ENCODE measurements at places on chromosomes 16 and 17.

DNA sequence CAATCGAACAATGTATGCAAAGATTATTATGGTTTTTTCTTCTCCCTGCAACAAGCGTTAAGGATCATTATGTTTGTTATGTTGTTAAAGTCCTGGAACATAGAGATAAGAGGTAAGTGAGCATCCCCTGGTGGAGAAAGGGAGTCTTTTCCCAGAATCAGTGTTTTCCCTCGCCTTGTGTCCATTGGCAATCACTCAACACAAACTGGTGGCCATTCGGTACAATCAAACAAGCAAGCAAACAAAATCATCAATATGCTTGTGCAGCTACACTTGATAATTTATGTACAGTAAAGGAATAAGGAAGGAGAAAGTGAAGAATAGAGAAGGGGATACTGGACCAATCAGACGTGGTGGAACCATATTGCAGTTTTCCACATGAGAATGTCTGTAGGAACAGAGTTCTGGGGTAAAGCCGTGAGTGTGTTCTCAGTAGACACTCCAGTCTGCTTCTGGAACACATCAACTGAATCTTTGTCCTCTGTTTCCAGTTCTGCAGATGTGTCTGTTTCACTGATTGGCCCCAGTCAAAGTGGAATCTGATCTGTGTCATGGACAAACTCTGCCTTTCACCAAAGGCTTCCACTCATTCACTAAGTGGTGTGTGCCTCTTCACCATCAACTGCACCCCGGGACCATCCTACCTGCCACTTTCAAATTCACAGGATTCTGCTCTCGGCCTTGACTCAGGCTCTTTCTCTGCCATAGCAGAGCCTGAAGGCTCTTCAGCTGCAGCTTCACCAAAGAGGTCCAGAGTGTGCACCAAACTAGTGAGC is 169.5 kb downstream of the AHSP start:
- no peak for DNase-seq

GRCh38 chr17:76266244-76266938 is 1.2 kb downstream of the UBALD2 start:
- DNase-seq = peak; percentile 38

GRCh38 chr16:85952197-85952596 is 53.2 kb downstream of the IRF8 start:
- no peak for DNase-seq

DNA sequence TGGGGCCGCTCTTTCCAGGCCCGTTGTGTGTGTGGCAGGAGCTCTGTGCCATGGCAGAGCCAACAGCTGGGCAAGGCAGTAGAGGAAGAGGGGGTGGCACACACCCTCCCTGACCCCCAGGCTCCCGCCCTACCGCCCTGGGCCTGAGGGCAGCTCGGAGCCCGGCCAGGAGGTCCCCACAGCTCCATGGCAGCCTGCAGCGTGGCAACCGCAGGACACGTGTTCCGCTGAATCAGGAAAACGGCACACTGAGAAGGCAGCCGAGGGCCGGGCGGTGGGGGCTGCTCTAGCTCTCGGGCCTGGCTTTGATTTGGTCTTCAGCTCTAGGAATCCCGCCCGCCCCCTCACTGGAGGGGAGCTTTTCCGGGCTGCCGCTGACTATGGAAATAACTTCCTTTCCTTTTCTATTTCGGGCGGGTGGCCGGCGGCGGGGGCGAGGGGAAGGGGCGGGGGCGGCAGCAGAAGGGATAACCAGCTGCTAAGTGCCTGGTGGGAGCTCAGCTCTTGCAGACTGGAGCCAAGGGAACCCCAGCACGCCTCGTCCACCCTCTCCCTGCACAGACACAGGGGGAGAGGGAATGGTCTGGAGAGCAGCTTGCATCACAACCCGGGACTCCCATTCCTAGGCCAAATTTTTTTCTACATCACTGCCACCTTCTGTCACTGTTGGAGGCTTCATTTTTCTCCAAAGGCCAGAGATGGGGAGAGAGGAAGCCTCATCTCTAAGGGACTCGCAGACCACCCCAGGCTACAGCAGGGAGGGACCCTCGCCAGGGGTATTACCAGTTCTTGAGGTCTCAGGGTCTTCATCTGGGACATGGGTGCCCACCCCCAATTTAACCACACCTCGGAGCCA is 24.8 kb upstream of the MRPS23 start:
- peak; percentile 52 for DNase-seq

- no peak for DNase-seq
Observed at GRCh38 chr17:12680407-12680897, 14.8 kb downstream of the MYOCD start.

- DNase-seq = no peak
Observed at GRCh38 chr16:79895917-79896203, 295.3 kb upstream of the MAF start.

GRCh38 chr17:73940511-73940910 is 263.0 kb upstream of the RPL38 start:
- no peak for DNase-seq

- DNase-seq = no peak
Observed at GRCh38 chr17:63435681-63436522, 10.2 kb downstream of the CYB561 start.

- DNase-seq = no peak
Observed at GRCh38 chr17:78738698-78739097, 43.4 kb downstream of the CYTH1 start.

DNA sequence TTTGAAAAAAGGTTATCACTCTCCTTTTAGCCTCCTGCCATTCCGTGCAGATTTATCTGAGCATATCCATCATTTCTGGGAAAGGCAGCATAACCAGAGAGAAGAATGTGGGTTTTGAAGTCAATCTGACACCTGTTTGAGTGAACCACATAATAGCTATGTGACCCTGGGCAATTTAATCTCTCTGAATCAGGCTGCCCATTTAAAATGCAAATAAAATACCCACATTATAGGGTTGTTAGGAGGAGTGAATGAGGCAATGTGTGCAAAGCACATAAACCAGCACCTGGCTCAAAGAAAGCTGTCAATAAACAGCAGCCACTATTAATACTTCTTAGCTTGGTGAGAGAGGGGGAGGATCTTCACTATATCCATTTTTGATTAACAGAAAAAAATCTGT is 88.0 kb downstream of the CACNG1 start:
- DNase-seq = no peak

DNA sequence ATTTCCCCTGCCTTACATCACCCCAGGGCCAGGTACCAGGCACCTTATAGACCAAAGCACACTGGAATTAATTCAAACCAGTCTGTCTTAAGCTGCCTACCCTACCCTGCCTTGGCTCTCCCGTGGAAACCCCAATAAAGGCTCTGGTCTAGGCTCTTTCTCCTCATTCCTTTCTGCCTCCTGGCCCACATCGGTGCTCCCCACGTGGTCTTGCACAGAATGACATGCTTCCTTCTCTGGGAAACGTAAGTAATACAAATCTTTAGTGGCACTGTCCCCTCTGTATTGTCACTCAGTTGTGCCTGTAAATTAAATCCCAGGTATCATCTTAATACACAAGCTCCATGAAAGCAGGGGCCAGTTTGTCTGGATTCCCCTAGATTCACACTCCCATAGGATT is 16.6 kb downstream of the KRT25 start:
- DNase-seq = no peak

DNA sequence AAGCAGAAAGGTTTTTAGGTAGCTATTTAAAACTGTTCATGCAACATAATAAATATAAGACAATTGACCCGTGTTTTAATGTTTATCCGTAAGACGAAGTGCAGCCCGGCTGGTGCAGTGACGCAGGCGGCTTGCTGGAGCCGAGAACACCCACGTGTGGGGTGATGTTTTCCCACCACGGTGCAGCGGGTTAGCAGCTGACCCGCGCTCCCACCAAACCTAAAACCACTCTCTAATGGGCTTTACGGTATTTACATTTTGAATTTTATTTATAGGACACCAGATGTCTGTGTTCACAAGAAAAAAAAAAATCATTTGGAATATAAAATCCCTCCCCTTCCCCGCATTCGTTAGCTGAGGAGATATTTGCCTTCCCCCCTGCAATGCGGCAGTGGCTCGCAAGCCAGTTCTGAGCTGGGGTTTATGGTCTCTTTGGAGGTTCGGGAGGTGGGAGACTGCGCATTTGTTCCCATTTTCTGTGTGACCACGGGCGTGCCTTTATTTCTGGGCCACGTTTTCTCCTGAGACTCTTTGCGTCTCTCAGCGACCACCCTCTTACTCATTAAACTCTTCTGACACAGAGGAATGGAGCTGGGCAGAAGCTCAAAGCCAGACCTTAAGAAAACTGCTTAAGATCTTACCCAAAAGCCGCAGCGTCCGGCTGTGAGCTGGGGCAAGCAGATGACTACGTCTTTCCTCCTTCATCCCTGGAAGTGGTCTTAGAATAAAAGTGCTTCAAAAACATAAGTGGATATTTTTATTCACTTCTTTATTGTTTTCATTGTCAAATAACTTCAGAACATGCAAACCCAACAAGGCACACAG is 301.1 kb downstream of the IRF8 start:
- DNase-seq = no peak

DNA sequence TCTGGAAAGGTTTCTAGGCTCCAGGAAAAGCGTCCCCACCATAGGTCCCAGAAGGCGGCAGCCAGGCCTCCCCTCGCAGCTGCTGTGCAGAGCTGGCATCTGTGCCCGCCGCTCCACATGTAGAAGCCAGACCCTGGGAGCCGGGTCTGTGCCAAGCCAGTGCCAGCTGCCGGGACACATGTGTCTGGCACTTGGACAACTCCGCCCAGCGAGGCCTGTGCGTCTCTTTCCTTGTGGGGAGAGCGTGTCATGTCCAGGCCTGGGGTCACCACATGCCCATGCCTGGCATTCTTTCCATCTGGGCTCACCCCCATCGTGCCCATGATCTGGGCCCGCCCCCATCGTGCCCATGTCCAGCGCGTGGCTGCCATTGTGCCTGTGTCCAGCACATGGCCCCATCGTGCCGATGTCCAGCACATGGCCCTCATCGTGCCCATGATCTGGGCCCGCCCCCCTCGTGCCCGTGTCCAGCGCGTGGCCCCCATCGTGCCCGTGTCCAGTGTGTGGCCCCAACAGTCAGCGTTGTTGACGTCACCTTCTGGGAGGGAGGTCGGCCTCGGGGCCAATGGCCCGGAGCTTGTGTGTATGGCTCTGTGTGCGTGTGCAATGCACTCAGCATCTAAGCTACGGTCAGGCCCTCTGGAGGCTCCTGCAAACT is 13.3 kb upstream of the ACSF3 start:
- DNase-seq = no peak

DNA sequence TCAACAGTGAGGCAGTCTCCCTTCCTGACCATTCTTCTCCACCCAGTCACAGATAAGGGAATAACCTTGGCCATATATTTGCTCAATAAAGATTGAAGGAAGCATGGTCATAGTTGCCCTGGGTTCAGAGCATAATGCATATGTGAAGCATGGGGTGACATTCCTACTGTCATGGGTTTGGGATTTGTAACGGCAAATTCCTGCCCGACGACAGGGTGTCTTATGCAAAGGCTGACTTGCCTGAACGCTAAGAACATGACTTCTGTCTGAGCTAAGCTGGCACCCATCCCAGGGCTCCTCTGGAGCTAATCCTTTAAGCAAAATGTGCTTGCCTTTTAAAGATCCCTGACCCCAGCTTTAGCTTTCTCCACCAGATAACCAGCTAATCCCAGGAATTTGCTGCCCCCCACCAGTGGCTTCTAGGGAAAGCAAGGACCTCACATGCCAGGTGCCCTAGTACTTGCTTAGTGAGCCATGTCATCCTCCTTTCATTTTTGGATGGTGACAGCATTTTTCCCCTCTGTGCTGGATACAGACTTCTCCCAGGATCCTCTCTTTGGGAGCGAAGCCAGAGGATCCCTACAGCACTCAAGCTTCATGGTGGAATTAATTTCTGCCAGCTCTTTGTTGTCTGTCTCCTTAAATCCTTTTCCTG is 11.7 kb downstream of the SLC7A6OS start:
- DNase-seq = no peak

Measured in stimulated activated naive CD8-positive, alpha-beta T cell treated with anti-CD3 and anti-CD28 coated beads, Interleukin-15, Interleukin-2, amounts not matched to agents 100 U/mL and 50 U/mL, for 24 hours (primary cell).